ENCODE measurements at places on chromosomes 5 and 9.
A peak's percentile ranks its signal among the peaks of the same experiment; 100 is the strongest.

DNA sequence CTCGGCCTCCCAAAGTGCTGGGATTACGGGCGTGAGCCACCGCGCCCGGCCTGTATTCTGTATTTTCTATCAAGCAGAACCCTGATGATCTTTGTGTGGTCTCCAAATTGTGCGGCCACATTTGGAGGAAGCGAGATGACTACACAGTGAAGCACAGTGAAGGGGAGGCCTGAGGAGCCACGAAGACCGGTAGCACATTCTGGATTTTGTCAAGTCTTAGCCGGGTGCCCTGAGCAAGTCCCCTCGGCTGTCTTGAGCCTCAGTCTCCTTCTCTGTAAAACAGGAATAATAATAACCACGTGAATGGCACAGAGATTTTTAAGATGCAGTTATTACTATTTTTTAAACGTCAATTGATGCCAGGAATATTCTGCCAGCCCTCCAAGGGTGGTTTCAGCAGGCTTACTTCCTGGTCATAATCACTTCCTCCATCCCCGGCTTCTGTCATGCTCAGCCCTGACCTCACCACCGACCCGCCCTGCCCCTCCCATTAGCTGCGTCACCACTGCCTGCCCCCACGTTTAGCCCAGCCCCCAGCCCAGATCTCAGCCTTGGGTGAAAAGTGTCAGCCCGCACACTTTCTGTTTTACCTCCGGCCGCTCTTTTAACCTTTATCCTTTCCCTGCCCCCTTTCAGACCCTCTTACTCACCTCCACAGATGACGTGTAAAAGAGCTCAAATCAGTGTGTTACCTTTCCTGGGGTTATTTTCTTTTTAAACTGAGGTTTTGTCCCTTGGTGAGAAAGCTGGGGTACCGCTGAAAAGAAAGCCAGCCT is 27.0 kb upstream of the ERGIC1 start:
- DNase-seq, result peak; percentile 93

GRCh38 chr5:156947925-156948324 is 15.1 kb downstream of the TIMD4 start:
- no peak for DNase-seq

DNA sequence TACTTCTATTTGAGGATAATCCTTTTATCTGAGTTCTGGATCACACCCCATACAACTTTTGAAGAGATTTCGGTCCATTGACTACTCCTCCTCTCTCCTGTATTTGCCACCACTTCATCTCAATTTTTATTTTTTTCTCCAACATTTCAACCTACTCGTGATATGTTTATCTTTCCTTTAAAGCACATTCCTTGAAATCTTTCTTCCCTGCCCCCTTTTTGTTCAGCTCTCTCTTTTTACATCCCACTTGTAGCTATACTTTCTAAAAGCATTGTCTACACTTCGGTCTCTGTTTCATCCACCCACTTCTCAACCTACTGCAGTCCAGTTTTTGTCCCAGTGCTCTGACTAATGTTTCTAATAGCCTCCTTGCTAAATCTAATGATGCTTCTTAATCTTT is 299.4 kb downstream of the PSAT1 start:
- no peak for DNase-seq

- no peak for DNase-seq
Observed at GRCh38 chr5:2307631-2308030, 424.9 kb upstream of the IRX4 start.

- no peak for DNase-seq
Observed at GRCh38 chr9:5002811-5003210, 17.7 kb downstream of the JAK2 start.

GRCh38 chr9:136011703-136012496 is 50.7 kb upstream of the UBAC1 start:
- no peak for DNase-seq

- no peak for DNase-seq
Observed at GRCh38 chr9:115132648-115133047, 14.7 kb upstream of the TNC start.

- DNase-seq, result peak; percentile 88
Observed at GRCh38 chr5:131795879-131796792, 681 bp downstream of the FNIP1 start.

DNA sequence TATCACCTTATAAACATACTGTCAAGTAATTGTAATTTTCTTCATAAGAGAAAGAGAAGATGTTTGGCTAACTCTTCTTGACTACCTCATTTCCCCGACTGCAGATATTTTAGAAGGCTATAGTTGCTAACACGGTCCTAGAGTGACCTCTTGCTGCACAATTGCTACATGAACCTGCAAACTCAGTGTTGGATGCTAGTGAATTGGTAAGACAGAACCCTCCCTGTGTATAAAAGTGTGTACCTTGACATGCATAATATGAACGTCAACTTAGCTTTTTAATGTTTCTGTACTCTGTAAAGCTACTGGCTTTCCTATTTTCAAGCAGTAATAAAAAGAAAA is 46.7 kb upstream of the CER1 start:
- no peak for DNase-seq

GRCh38 chr9:132451276-132451675 is 41.3 kb downstream of the CFAP77 start:
- DNase-seq, result no peak

- no peak for DNase-seq
Observed at GRCh38 chr5:110088676-110089436, 399.1 kb downstream of the MAN2A1 start.

DNA sequence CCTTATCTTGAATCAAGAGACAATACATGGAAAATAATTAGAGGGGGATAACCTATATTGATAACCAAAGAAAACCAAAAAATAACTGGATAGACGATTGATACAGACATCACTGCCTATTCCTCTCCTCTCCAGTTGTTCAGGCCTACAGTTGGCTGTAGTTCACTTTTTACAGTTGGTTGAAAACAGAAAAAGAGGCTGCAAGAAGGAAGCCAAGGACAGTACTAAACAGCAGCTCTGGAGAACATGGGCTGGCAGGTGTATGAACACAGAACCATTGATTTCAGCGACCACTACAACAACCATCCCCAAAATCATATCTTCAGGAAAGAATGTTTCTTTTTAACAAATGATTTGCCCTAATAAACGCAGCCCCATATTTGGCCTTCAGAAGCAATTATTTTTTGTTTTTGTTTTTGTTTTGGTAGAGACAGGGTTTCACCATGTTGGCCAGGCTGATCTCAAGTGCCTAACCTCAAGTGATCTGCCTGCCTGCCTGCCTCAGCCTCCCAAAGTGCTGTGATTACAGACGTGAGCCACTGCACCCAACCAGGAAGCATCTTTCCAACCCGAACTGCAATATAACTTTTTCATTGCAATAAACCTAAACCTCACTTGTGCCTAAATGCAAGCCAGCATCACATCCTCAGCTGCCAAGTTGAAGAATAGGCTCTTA is 64.3 kb downstream of the MLLT3 start:
- no peak for DNase-seq

DNA sequence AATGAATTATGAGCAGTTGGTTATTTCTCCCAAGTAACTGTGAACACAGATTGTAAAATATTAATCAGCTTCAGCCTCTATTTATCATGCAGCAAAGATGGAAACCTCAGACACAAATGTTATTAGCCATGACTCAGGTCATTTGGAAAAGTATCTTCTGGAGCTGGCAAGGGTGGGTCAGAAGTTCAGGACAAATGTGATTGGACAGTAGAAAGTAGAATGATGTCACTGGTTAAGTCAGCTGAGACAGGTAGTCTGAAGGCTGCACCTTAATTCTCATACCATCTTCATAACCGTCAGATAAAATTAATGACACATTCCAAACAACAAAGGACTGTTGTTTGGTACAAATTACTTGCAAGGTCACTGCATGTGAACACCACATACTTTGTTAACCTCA is 140.2 kb downstream of the EMB start:
- no peak for DNase-seq

GRCh38 chr5:142680605-142681259 is 5.2 kb downstream of the FGF1 start:
- DNase-seq, result peak; percentile 77

DNA sequence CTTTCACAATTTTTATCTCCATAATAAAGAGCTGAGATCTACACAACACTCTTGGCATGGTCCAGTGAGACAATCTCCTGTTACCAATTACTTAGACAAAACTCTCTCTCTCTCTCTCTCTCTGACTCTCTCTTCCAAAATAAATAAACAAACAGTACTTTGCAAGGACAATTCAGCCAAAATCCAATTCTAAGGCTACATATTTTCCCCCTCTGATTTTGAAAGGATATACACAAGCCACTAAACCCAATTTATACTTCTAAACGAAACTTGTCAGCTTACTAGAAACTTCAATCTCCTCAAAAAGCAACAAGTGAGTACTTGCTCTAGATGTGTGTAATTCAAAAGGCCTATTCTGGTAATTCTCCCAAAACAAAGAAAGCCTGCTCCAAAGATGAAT is 26.3 kb upstream of the TNPO1 start:
- DNase-seq, result no peak

DNA sequence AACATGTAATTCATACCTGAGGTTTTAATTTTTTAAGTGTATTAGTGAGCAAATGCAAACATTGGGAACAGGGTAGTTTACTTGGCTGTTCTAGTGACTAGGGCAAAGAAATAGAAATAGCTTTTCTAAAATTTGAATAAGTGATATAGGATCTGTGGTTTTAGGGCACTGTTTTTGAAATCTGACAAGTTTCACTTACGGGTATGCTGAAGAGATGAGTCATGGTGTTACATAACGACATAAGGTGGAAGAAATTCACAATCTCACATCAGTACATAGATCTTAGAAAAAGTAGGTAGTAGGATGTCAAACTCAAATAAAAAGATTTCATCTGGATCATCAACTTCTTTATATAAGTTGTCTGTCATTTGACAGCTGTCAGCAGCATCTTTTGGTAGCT is 772.3 kb downstream of the MAT2B start:
- no peak for DNase-seq

DNA sequence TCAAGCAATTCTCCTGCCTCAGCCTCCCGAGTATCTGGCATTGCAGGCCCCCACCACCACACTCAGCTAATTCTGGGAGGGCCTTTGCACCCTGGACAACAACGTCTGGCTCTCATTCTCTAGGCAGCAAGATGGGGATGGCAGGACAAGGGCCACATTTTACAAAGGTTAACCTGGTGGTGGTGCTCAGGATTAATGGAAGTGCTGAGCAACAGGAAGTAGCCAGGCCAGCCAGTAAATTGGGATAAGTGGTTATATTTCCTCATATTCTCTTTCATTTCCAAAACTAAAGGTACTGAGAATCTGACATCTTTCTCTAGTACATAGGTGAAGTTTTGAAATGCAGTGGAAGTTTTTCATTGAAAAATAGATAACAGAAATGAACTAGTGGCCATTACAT is 24.7 kb upstream of the ASPN start:
- DNase-seq, result no peak

- DNase-seq, result no peak
Observed at GRCh38 chr5:19917588-19918122, 70.3 kb downstream of the CDH18 start.

DNA sequence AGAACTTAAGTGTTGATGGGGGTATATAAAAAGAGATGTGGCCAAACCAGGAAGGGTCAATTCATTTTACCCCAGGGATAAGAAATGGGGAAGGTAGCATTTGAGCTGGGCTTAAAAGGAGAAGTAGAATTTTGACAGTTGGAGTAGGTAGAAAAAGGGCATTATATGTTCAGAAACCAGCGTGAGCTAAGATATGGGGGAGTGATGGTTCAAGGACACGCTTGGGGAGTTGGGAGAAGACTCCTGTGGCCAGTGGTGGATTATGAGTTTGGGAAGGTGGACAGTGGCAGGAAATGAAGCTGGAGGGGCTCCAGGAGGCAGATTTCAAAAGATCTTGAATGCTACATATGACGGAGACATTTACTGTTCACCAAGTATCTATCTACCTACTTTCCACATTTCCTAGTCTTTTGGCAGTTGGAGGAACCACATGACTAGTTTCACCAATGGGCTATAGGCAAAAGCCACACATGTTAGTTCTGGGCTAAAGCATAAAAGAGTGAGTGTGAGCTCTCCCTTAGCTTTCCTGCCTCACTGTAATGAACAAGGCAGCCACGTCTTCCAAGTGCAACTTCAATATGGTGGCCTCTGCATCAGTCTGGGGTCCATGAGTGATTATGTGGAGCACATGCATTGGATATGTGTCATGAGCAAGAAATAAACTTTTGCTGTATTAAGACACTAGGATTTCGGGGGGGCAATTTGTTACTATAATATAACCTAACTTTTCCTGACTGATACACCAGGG is 15.7 kb upstream of the GSN start:
- no peak for DNase-seq

DNA sequence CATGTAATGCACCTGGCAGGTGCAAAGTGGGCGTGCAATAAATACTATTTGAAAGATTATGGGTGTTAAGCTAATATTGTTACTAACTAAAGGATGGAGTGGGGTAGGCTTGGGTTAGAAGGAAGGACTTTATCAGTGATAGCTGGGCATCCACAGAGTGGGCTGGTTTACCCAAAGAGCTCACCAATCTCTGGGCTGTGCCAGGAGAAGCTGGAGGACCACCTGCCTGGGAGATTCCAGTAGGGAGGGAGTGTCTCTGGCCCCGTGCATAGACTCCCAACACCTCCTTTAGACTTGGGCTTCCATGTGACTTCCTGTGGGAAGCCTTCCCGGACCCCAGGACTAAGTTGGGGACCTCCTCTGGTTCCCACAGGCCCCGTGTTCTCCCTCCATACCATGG is 5.6 kb upstream of the URM1 start:
- DNase-seq, result no peak

DNA sequence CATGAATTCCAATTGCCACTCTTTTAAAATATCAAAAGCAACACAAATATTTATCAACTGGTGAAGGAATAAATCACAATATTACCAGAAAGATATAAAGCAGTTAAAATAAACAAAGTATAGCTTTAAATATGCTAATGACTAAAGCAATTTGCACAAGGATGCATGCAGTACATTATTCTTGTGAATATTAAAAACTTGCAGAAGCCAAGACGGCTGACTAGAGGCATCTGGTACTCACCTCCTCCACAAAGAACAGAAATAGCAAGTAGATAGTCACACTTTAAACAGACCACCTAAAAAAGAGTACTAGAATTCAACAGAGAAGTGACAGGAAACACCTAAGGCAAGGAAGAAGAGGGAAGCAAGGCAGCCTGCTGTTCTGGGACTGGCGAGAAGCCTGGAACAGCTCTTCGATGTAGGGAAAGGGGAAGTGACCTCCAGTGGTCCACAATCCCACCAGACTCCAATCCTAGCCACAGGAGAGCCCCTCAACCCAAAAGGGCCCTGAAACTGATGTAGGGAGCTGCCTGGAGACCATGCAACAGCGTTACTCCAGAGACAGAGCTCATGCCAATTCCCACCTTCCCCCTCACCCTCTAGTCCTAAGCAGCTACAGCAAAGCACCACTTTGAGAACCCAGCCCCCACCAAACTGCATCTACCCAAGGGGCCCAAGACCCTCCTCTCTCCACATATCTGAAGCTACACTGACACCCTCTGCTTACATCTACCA is 86.3 kb downstream of the LPAR1 start:
- no peak for DNase-seq

Measured in Peyer's patch (tissue), 4 donors.